SK-N-SH (cell line): ENCODE measurements at places on chromosomes 1 and 21. TPM values are rescaled to one million over a fixed set of nuclear protein-coding genes. Genes with fewer than 3 reads are reported as not detected.

LRRC38 gene
- polyA plus RNA-seq = 0.02 TPM in 1 of 2 replicates, not detected in the other

CR1L gene
- not detected in 2 replicates for polyA plus RNA-seq

TFAP2E gene
- polyA plus RNA-seq = 0.59 and 0.68 TPM in 2 replicates

TRAF5 gene
- 7.6 and 10.5 TPM in 2 replicates for polyA plus RNA-seq

KLF17 gene
- 0.21 and 0.26 TPM in 2 replicates for polyA plus RNA-seq

TNFAIP8L2 gene
- not detected in 2 replicates for polyA plus RNA-seq

GRCh38 chr1:47444562-47445465, 7.0 kb downstream of the FOXD2 start:
- peak; percentile 55 for DNase-seq

- no peak for DNase-seq
Measured at GRCh38 chr1:172902861-172903381, 147.8 kb downstream of the TNFSF18 start.

- DNase-seq = no peak
Measured at GRCh38 chr21:17823846-17824245, 4.7 kb upstream of the C21orf91 start.

GRCh38 chr21:25682382-25682781, 43.3 kb downstream of the JAM2 start:
- DNase-seq = no peak

GRCh38 chr1:21319447-21320407, 29.5 kb upstream of the ECE1 start:
- peak; percentile 61 for DNase-seq

DNA sequence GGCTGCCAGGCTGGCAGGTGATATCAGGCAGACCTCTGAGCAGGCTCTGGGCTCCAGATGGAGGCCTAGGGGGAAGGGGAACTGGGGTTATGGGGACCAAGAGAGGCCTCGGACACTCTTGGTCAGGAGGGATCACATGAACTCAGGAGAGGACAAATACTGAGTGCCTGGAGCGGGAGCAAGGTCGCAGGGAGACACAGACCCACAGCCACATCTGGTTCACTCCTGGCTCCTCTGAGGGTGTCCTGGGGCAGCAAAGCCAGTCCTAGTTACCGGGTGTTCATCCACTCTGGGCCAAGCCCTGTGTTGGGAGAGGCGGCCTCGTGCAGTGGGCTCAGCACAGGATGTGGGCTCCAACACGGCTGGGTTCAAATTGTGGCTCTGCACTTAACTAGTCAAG, 239.0 kb downstream of the PTPRU start:
- DNase-seq = peak; percentile 70

DNA sequence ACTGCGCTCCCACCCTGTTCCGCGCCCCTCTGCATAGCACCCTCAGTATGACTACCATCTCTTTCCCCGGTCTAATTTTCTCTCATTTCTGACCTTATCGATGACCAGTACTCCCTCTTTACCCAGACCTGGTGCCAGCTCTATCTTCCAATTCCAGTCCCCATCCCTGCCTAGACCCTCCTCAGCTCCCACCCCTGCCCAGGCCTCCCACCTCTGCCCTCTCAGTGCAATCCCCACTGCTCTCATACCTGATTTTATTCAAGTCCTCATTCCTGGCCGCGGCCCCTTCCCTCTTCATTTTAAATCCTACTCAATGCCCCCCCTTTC, 1.3 kb downstream of the USP24 start:
- peak; percentile 47 for DNase-seq

DNA sequence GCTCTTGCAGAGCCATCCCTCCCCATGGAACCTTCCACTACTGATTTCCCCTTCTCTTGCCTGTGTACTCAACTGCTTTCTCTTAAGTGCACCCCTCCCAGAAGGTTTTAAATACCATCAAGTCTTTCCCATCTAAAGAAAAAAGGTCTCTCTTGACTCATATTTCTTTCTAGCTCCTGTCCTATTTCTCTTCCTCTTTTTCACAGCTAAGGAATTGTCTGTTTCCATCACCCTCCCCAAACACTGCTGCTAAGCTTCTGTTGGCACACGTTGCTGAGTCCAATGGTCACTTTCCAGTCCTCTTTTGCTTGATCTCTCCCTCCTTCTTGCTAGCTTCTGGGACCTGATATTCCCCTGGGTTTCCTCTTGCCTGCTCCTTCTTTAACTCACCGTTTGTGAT, 13.3 kb upstream of the GNL2 start:
- no peak for DNase-seq

DNA sequence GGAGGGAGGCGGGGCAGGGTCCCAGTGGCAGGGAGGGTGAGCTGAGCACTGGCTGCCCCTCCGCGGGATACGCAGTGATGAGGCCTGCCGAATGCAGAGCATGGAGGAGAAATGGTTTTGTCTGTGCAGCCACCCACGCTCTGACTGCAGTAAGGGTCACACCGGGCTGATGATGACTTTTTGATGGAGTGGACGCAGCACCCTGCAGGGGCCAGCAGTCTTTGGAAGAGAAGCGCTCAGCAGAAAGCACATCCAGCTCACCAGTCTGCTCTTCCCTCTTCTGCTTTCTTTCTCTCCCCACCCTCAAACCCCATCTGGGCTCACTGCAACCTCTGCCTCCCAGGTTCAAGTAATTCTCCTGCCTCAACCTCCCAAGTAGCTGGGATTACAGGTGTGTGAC, 61.9 kb upstream of the ATP1A1 start:
- no peak for DNase-seq

DNA sequence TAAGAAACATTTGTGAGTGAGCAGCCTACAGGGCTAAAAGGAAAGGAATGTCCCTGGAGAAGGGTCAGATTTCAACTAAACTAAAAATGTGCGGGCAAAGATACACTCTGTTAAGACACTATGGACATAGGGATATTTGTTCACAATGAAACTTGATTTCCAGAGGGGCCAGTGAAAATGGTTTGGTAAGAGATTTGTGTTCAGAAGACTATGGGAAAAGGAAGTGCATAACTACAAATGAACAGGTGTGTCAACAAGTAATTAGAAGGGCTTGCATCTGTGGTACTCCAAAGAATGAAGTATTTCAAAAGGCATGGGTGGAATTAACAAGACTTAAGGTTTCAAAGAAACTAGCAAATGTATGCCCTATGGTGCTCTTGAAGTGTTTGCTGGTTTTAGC, 60.4 kb downstream of the NME7 start:
- no peak for DNase-seq

- no peak for DNase-seq
Measured at GRCh38 chr1:171248841-171249240, 547 bp downstream of the FMO1 start.

GRCh38 chr1:9143250-9143649, 14.3 kb upstream of the GPR157 start:
- DNase-seq = no peak

GRCh38 chr1:209780268-209780667, 4.1 kb downstream of the C1orf74 start:
- no peak for DNase-seq

DNA sequence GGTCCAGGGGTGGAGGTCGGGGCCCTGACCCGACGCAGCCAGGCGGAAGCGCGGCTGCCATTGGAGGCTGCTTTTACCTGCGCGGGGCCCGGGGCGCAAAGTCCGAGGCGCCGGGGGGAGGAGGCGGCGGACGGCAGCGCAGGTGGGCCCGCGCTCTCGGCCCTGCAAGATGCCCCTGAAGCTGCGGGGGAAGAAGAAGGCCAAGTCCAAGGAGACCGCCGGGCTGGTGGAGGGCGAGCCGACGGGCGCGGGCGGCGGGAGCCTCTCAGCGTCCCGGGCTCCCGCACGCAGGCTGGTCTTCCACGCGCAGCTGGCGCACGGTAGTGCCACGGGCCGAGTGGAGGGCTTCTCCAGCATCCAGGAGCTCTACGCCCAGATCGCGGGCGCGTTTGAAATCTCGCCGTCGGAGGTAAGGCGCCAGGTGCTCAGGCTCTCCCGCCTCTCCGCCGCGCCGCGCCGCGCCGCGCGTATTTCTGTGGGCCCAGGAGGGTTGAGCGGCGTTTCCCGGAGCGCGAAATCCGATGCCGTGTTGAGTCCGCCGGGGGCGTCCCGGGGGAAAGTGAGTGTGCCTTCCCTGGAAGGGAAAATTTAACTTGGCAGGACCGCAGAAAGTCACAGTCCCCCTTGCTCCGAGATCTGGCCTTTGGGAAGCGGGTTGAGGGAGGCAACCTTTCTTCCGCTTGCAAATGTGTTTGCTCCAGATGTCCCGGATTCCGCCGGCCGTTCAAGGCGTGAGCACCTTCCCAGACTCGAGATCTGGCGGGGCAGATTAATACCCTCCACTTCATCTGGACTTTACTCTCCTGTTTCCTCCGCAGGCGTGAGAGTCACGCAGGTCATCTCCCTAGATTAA, at the start of gene GIPC2:
GIPC2 (plus strand) TSS at position 41 of the 853 bp plus-strand sequence; CDS start at position 170, 129 bp downstream.
- peak; percentile 69 for DNase-seq

- DNase-seq = no peak
Measured at GRCh38 chr1:89837036-89837481, 16.2 kb downstream of the LRRC8D start.

GRCh38 chr1:8373581-8374241, 55.8 kb downstream of the SLC45A1 start:
- DNase-seq = no peak

DNA sequence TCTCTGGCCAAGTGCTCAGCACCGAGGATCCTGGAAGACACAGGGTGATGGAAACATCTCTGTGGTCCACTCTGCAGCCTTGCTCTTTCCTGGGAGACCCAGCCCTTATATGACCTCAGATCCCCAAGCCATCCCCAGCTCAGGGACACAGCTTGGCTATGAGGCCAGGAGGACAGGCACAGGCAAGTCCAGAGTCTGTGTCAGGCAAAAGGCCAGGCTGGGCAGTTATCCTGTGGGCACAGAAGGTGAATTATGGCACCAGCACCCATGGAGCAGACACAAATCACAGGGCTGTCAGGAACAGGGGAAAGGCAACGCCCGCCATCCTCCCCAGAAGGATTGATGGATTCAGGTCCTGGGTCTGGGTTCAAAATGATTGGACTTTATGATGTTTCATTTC, 52.1 kb upstream of the SCMH1 start:
- no peak for DNase-seq

DNA sequence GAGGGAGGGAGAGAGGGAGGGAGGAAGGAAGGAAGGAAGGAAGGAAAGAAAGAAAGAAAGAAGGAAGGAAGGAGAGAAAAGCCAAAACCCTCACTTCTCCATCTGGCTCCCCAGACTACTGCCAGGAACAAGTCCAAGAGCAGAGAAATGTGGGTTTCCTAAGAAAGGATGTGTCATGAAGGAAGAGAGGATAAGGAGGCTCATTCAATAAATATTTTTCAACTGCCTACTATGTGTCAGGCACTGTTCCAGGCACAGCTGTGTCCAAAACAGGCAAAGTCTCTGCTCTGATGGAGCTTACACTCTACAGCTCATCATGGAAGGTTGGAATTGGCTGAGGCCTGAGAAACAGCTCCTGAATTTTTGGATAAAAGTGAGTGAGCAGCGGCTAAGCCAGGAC, 42.6 kb upstream of the ATP2B4 start:
- no peak for DNase-seq
